ENCODE measurements at places on chromosomes 3 and 15.

DNA sequence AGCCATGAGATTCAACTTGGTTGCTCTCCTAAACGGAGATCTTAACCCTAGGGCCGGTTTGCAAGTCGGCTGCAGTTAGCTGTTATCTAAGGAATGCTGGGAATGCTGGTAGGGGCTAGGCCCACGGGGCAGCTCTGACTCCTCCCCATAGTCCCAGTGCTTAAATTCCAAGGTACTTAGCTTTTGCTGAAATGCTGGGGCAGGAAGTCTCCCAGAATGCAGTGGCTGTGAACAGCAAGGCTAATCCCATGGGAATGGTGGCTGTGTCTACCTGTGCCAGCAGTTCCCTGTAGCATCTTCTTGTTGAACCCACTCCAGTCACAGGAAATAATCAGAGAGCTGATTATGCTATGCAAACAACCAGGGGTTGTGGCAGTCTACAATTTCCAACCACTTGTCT, 102.5 kb upstream of the TJP1 start:
- no peak for DNase-seq

- no peak for DNase-seq
Measured at GRCh38 chr3:10502185-10502880, 3.1 kb downstream of the ATP2B2 start.

DNA sequence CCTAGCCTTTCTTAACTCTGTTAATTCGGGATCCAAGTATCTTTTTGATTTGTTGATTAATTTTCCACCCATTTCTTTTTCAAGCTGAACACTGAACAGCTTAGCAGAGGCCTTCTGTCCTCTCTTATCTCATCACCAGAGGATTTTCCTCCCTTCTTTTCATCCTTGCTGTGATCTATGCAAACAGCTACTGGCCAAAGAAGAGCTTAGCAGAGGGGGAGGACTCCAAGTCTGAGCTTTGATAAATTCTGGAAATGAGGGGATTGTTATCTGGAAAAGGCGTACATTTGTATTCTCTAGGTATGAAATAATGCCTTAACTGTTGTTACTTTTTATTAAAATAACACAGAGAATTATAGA, 13.4 kb downstream of the DZIP3 start:
- no peak for DNase-seq

- no peak for DNase-seq
Measured at GRCh38 chr3:73723596-73723995, 98.9 kb upstream of the PDZRN3 start.

All from DND-41 (cell line).